H9 (cell line): ENCODE measurements at places on chromosomes 1 and 21.

GRCh38 chr1:197307136-197307535 lies 39.1 kb downstream of the CRB1 start:
- no peak for DNase-seq

- DNase-seq, result no peak
Measured at GRCh38 chr21:23853796-23854379, 1753.4 kb downstream of the MRPL39 start.

DNA sequence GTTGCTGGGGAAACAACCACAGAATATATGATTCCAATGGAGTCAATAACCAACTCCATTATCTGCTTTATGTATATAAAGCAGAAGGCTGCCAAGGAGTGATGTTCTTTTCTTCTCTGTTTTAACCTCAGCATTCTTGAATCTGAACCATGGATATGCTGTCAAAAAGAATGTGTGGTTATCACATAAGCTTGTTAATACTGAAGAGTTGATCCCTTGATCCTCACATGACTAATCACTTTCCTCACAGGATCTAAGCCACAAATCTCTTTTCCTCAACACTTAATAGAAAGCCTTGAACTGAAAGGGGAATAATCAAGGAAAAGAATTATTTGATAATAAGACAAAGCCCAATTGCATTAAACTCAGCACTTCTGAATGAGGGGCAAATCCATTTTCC lies 271.3 kb upstream of the KIAA0040 start:
- no peak for DNase-seq

DNA sequence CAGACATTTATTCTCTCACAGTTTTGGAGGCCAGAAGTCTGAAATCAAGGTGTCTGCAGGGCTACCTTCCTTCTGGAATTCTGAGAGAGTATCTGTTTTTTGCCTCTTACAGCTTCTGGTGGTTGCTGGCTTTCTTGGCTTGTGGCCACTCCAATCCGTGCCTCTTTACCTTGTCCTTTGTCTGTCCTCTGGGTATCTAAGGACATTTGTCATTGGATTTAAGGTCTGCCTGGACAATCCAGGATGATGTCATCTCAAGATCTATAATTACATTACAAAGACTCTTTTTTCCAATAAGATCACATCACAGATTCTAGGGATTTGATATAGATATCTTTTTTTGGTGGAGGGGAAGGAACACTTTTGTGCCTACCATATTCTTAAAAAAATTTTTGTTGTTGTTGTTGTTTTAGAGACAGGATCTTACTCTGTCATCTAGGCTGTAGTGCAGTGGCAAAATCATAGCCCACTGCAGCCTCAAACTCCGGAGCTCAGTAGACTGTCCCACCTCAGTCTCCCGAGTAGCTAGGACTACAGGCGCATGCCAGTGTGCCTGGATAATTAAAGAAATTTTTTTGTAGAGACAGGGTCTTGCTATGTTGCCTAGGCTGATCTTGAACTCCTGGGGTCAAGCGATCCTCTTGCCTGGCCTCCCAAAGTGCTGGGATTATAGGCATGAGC lies 61.9 kb downstream of the XPR1 start:
- no peak for DNase-seq

GRCh38 chr1:186957314-186957713 lies 128.6 kb downstream of the PLA2G4A start:
- DNase-seq, result no peak

DNA sequence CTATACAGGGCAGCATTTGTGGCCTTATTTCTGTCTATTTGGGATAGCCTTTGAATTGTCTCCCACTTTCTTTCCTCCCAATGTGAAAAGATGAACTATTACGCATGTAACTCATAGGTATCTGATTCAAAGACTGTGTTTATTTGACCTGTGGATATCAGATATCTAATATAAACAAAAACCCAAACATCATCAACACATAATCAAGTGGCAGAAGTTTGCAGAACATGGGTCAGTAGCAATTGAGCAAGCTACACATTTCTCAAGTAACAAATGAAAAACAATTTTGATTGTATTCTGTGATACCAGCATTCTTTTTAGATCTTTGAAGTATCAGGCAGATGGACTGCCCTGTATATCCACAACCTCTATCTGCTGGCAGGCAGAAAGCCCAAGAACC lies 490.5 kb upstream of the ADGRL2 start:
- no peak for DNase-seq

- DNase-seq, result no peak
Measured at GRCh38 chr1:63116016-63116415, 206.4 kb upstream of the FOXD3 start.

- DNase-seq, result no peak
Measured at GRCh38 chr1:24027838-24028468, 47.8 kb upstream of the SRSF10 start.

GRCh38 chr1:174968750-174969244 lies 30.9 kb upstream of the CACYBP start:
- no peak for DNase-seq

DNA sequence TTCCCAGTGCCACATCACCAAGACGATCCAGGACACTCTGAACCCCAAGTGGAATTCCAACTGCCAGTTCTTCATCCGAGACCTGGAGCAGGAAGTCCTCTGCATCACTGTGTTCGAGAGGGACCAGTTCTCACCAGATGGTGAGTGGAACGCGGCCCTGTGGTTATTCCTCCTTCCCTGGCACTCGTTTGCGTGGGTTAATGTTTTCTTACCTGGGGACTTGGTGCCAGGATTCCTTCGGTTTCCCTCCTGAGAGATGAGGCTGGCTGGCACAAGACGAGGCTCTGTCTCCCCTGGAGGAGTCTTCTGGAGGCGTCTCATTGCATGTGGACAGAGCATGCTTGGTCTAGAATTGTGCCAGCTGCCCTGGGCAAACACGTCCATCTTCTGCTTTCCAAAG lies 29.3 kb downstream of the ATP5PO start:
- no peak for DNase-seq

DNA sequence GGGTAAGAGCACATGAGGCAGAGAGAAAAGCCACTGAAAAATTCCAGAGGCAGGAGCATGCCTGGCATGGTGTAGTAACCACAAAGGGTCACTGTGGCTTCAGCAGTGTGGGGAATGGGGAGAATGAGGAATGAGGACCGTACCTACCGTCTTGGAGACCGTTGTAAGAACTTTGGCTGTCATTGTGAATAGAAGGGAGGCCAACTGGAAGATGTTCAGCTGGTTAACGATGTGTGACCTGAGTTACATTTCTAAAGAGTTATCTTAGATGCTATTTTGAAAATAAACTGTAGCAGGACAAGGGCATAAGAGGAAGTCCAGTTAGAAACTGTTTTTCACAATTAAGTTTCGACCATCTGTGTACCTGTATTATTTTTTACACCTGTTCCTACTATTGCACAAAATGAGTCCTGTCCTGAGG lies 365.5 kb upstream of the SGIP1 start:
- DNase-seq, result no peak

GRCh38 chr1:196088541-196088940 lies 519.7 kb downstream of the KCNT2 start:
- no peak for DNase-seq

DNA sequence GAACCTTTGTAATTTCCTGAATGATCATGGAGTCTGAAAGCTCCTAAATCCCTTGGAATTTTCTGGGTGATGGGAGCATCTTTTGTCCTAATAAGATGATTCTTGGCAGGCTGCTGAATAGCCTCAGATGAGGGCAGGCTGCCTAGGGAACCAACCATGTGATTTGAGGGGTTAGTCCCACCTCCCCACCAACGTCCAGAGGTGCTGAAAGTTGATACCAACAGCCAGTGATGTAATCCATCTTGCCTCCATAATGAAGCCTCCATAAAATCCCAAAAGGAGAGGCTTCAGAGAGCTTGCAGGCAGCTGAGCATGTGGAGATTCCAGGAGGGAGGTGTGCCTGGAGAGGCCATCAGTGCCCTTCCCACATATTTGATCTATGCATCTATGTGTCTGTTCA lies 43.7 kb downstream of the GTF2B start:
- DNase-seq, result peak; percentile 37

GRCh38 chr1:71565262-71565661 lies 484.4 kb upstream of the ZRANB2 start:
- DNase-seq, result no peak

DNA sequence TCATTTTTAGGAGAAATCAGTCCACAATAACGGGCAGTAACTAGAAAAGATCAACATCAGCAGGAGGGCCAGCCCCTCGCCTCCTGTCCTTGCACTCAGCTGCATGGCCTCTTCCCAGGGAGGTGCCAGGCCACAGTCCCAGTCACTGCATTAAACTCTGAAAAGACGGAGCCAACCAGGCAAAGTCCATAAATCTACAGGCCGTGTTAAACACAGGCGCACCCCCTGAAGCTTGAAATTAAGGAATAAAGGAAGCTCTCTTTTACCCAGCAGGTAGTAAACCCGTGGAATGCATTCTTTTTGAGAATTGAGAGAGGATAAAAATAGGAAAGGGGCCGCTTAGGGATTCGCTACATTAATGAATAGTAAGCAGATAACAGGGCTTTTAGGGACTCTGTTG lies 18.4 kb downstream of the H6PD start:
- no peak for DNase-seq

- no peak for DNase-seq
Measured at GRCh38 chr1:193763266-193763665, 576.9 kb upstream of the B3GALT2 start.

DNA sequence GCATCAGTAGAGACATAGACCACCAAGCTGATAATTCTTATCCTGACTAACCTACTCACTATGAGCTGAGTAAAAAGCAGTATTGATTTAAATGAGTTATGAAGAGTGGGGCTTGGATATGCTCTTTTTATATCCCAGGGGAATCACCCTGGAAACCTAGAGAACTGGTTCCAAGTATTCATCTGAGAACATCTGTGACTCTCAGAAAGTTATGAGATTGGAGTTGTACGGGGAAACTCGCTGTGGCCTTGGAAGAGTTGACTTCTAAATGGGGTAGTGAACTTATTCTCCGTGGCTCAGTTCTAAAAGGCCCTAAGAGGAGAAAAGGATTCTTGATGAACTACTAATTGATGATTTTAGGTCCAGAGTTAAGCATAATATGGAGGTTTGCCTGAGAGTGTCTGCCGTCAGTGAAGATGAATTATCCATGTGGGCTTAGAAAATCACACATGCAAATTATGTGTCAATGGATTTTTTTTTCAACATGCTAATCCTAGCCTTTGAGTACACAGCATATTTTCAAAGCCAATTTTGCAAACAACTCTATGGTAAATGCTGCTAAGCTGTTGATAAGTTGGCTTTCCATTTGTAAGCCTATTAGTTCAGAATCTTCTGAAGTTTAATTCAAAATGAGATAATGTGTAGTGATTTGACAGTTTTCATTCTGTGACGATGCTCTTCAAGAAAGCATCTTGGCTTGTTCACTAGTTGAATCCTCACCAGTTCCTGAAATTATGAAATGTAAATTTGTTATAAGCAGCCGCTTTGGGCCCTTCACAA lies 122.7 kb downstream of the FGGY start:
- no peak for DNase-seq

DNA sequence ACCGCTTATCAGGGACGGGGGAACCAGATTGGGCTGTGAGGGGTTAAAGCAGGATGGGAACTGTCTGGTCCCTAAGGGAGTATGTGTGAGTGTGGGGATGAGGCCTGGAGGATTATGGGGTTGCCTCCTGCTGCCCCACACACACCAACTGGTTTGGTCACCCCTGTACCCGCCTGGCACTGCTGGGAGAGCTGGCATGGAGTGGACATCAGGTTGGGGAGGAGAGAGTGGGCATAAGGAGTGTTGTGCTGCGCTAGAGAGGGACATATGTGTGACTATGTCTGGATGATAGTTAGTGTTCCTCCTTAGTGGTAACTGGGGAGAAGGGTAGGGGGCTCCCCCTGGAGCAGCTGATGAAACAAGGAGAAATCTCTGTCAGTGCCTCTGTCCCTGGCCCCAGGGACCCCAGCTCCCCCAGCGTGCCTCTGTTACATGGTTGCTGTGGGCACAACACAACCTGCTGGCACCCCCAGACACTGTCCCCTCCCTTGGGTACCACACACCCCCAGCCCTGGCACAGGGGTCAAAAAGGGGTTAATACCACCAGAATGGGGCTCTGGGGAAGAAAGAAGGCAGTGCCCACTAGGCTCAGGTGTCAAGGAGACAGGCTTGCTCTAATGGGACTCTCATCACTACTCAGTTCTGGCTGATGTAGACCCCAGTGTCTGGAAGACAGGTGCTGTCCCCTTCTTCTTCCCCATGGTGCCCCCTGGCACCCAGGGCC lies 1.9 kb downstream of the ZBTB7B start:
- DNase-seq, result peak; percentile 25

GRCh38 chr1:240237305-240237721 lies 145.6 kb downstream of the FMN2 start:
- no peak for DNase-seq

DNA sequence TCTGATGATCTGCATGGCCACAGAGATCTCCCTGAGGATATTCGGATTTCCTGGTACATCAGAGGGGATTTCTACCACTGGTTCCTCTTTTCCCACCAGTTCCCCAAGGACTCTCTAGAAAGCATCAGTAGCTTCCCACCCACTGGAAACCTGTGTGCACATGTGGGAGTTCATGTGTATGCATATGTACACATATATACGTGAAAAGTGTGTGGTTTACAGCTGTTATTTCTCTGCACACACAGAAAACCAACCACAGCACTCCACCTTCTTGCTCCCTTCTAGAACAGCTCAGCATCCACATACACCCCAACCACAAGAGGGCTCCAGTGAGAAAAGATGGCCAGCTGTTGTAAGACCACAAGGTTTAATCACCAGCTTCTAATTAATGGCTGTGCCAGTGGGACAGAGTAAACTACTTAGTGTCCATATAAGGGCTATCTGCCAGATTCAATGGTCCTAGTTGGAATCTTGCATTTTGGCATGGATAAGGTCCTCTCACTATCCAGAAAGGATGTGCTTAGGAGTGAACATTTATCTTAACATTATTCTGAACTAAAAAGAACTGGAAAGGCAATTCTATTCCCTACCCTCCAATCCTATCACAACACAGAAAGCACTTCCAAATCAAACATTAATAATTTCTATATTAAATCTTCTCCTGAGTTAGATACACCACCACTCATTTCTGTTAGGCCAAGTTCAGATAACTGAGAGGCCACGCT lies 24.1 kb downstream of the GPR3 start:
- peak; percentile 71 for DNase-seq

GRCh38 chr1:222706815-222707214 lies 5.5 kb downstream of the AIDA start:
- DNase-seq, result no peak

DNA sequence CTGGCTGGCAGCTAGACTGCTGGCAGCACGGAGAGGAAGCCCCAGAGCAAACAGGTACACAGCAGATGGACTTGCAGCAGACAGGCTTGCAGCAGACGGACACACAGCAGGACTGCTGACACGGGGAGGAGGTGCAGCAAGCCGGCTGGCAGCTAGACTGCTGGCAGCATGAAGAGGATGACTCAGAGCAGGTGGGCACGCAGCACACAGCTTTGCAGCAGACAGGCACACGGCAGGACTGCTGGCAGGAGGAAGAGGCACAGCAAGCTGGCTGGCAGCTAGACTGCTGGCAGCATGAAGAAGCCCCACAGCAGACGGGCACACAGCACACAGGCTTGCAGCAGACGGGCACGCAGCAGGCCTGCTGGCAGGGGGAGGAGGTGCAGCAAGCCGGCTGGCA lies 498 bp downstream of the KRTAP10-2 start:
- peak; percentile 25 for DNase-seq

- no peak for DNase-seq
Measured at GRCh38 chr1:193754732-193755427, 568.5 kb upstream of the B3GALT2 start.
